Activated naive CD8-positive, alpha-beta T cell treated with anti-CD3 and anti-CD28 coated beads, Interleukin-2, amount 10 ng/mL, durations not matched to agents 7 days and 5 days (primary cell): ENCODE measurements at places on chromosomes 16 and 17.

DNA sequence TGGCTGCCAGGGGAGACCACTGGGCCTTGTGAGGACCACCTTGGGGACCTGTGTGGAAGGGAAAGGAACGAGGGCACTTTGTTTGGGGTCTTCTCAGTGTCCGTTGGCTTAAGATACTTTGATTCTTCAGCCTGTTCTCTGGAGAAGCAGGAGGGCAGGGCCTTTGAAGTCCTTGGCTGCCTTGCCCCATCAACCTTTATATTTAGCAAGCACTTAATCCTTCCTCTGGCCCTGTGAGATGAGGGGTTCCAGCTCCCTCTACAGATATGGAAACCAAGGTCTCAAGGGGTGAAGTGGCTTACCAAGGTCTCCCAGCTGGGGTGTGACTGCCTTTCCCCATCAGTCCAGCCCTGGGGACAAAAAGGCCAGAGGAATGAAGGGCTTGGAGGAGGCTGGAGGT, 28.5 kb downstream of the TTYH2 start:
- peaks cover 2% of the 10 kb centered on the region for H3K36me3 ChIP-seq
- no peaks in the 10 kb centered on the region for H3K27me3 ChIP-seq
- no peak overlapping the region for H3K27ac ChIP-seq
- no peak overlapping the region for H3K4me3 ChIP-seq
- no peak for DNase-seq

- H3K4me1 ChIP-seq: peaks cover 7% of the 10 kb centered on the region
- H3K36me3 ChIP-seq: no peaks in the 10 kb centered on the region
- no peak overlapping the region for H3K4me3 ChIP-seq
- H3K27ac ChIP-seq: no peak overlapping the region
These were observed 2.6 kb downstream of the LRRC75A start for GRCh38 chr17:16489431-16489830.

DNA sequence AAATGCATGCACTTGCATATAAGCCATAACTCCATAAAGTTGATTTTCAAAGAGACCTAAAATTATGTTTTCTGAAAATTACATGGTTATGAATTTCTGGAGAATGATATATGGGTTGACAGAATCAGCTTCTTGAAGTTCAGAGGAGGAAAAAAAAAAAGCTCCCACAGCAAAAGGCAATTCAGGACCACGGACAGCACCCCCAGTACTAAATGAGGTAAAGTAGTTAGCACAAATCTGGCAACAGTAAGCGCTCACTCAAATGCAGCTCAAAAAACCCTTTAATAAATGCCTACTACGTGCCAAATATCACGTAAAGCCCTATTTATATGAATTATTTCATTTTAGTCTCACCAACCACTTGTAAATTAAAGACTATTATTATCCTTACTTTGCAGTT, 135.2 kb downstream of the SHISA9 start:
- H3K4me1 ChIP-seq: no peaks in the 10 kb centered on the region
- H3K27ac ChIP-seq: no peak overlapping the region
- no peak overlapping the region for H3K4me3 ChIP-seq
- H3K27me3 ChIP-seq: no peaks in the 10 kb centered on the region

DNA sequence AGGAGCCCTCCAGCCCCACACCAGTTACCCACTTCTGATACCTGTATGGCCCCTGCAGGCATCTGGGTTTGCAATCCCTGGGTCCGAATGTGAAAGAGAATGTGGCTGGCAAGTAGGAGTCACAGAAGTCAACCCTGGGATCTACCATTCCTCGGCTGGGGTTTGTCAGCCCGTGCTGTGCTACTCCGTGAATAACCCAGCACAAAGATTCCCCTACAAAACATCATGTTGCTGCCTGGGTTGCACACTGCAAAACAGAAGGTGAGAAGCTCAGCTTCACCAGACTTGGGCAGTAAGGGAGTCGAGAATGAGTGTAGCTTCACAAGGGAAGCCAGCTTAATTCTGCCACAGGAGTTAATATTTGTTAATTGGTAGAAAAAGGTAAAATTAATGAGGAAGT, 137.1 kb downstream of the ZFHX3 start:
- no peak overlapping the region for H3K4me3 ChIP-seq
- peaks cover 3% of the 10 kb centered on the region for H3K4me1 ChIP-seq
- no peak for DNase-seq
- H3K36me3 ChIP-seq: no peaks in the 10 kb centered on the region

DNA sequence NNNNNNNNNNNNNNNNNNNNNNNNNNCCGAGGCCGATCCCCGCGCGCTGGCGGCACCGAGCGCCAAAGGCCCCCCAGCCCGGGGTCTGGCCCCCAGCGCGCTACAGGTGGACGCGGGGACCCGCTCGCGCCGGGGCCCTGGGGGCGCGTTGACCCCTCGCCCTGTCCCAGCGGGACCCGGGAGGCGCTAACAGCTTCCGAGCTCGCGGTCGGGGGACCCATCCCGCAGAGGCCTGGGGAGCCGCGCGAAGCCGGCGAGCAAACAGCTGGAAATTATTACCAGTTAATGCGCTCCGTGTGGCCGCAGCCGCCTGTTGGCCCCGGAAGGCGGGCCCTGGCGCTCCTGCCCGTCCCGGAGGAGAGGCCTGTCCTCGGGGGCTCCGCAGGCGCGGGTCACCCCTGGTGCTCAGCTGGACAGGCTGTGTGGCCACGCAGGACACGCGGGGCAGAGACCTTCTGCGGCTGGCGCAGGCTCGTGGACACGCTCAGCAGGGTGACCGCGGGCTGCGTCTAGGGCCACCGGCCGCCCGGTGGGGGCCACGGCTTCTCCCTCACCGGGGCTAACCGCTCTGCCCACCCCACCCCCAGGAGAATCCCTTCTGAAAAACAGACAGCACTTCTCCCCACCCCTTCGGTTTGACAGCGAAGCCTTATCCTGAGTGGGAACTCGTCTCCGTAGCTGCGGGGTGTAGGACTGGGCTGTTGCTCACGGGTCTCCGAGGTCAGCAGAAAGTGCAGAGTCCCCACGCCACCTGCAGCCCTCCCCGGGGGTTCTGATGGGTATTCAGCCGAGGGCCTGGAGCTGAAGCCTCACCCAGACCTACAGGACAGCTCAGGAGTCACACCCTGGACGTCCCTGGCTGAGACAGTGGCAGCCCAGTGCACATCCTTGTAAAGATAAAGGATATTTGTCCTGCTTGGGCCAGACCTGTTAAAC, 138.7 kb upstream of the RPH3AL start:
- DNase-seq: peak; percentile 74
- peaks cover 10% of the 10 kb centered on the region for H3K27me3 ChIP-seq
- H3K36me3 ChIP-seq: peaks cover 6% of the 10 kb centered on the region
- H3K4me1 ChIP-seq: peaks cover 11% of the 10 kb centered on the region

DNA sequence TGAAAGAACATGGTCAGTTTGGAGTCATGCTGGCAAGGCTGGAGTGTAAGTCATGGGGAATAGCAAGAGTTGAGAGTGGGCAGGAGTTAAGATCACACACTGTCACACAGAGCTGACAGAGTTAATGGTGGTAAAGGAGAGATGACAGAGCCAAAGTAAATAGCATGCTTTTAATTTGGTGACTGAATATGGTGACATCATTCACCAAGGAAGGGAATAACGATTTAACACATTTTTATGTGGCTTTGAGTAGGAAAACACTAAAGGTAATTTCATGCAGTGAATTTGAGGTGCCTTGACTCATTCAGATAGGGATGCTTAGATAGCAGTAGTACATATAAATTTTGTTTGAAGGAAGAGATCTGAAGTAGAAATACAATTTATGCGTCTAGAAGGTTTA, 42.1 kb downstream of the SYNRG start:
- H3K4me1 ChIP-seq: peaks cover 4% of the 10 kb centered on the region
- H3K36me3 ChIP-seq: peaks cover 44% of the 10 kb centered on the region
- H3K4me3 ChIP-seq: no peak overlapping the region
- no peaks in the 10 kb centered on the region for H3K27me3 ChIP-seq
- H3K27ac ChIP-seq: no peak overlapping the region

GRCh38 chr16:13569986-13570385, 350.0 kb upstream of the ERCC4 start:
- no peak overlapping the region for H3K4me3 ChIP-seq
- no peak for DNase-seq

DNA sequence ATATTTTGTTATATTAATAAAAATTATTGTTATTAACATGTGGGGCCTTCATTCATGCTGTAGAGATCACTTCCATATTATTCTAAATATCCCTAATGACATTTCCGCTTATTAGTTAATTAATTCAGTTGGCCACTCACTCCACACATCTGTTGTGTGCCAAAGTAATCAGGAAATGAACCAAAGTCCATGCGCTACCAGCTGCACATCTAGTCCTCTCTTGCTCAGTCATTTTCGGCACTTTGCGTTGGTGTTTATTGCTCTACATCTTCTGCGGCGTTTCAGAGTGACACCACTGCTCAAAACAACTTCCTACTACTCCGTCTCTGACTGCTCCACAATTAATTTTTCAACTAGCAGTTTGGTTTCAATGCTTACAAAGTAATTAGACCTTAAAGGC, 101.4 kb upstream of the ZFHX3 start:
- no peak for DNase-seq
- H3K27ac ChIP-seq: no peak overlapping the region
- no peaks in the 10 kb centered on the region for H3K36me3 ChIP-seq
- no peaks in the 10 kb centered on the region for H3K4me1 ChIP-seq

DNA sequence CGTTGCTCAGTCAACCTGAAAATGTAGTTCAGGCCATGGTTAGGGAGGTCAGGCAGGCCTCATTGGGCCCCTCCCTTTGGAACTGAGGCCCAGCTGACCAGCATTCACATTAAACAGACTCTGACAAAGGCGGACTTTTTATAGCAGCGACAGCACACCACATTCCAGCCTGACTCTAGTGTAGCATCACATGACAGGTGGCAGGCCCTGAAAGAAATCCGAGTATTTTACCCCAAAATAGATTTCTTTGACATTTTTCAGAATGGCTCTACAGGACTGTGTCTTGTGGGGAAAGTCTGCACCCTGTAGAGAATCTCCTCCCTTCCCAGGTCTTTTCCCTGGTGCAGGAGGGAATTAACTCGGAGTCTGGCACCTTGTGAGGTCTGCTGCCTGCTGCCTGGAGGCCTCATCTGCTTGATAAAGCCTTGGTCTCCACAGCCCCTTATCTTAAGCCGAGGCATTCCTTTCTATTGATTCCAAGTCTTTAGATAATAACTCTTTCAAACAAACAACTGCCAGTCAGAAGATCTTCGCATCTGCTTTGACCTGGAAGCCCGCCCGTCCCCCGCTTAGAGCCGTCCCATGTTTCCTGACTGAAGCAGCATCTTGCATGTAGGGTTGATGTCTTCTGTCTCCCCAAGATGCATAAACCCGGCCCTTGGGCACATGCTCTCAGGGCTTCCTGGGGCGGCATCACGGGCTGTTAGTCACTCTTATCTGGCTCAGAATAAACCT, 44.0 kb upstream of the CAPN15 start:
- H3K27ac ChIP-seq: no peak overlapping the region
- no peak for DNase-seq

DNA sequence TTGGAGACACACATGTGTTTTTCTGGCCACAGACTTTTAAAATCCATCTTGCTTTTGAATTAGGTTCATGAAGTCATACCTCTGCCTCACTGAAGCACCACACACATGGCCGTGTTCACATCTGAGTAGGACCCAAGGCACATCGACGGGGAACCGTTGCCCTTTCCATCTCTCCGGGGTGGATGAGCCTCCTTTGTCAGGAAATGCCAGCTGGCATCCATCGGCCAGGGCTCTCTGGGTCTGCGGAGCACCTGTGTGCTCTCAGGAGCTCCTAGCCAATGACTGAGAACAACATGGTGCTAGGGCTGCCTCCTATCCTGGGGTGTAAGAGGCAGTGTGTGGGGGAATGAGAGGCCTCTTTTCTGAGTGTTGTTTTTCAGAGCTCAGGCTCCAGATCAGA, 24.5 kb upstream of the NKD1 start:
- H3K4me1 ChIP-seq: no peaks in the 10 kb centered on the region
- peaks cover 18% of the 10 kb centered on the region for H3K27me3 ChIP-seq
- H3K4me3 ChIP-seq: no peak overlapping the region
- DNase-seq: no peak
- H3K36me3 ChIP-seq: no peaks in the 10 kb centered on the region

GRCh38 chr16:361341-361871, 8.9 kb upstream of the AXIN1 start:
- peaks cover 4% of the 10 kb centered on the region for H3K4me1 ChIP-seq
- no peak overlapping the region for H3K4me3 ChIP-seq
- H3K27ac ChIP-seq: no peak overlapping the region
- H3K27me3 ChIP-seq: peaks cover 3% of the 10 kb centered on the region
- no peaks in the 10 kb centered on the region for H3K36me3 ChIP-seq

DNA sequence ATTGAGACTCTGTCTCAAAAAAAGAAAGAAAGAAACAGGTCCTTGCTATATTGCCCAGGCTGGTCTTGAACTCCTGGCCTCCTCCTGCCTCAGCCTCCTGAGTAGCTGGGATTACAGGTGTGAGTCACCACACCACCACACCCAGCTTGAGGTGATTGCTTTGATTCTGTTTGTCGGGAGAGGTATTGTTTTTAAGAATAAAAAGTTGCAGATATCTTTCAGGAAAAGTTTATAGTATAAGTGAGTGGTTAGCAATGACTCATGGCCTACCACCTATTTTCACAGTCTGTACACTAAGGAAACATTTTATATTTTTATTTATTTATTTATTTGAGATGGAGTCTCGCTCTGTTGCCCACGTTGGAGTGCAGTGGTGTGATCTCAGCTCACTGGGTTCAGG, 45.0 kb downstream of the RHOT1 start:
- peaks cover 8% of the 10 kb centered on the region for H3K36me3 ChIP-seq
- H3K4me1 ChIP-seq: no peaks in the 10 kb centered on the region
- no peaks in the 10 kb centered on the region for H3K27me3 ChIP-seq

- peaks cover 3% of the 10 kb centered on the region for H3K4me1 ChIP-seq
- H3K27me3 ChIP-seq: peaks cover 13% of the 10 kb centered on the region
- H3K27ac ChIP-seq: no peak overlapping the region
- DNase-seq: no peak
- H3K36me3 ChIP-seq: no peaks in the 10 kb centered on the region
These were observed 40.1 kb upstream of the ZFP90 start for GRCh38 chr16:68499006-68499405.

DNA sequence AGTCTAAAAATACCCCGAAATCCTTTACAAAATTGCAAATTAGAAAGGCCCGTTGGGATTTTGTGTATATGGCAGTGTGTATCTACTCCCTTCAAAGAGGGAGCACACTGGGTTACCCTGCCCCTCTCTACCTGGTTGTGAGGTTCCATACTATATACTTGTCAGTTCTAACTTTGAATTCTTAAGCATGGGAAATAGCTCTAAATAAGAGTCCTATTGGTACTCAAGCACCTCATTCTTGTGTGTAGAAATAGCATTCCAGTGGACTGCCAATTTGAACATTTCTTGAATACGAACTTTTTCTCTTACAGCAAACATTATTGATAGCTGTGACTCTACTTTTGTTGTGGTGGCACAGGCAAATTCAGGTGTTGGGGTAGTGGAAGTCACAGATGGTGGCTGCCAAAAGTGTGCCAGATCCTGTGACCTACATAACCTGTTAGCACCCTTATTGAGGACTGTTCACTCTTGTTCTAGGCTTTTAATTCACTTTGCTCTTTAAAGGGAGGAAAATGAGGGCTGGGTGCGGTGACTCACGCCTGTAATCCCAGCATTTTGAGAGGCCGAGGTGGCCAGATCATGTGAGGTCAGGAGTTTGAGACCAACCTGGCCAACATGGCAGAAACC, 16.1 kb downstream of the ESRP2 start:
- peak overlapping the region; percentile 28 for H3K27ac ChIP-seq
- peaks cover 15% of the 10 kb centered on the region for H3K36me3 ChIP-seq
- no peak overlapping the region for H3K4me3 ChIP-seq
- DNase-seq: no peak
- no peaks in the 10 kb centered on the region for H3K27me3 ChIP-seq
